ENCODE measurements at places on chromosomes 1 and 21.

GRCh38 chr1:18009478-18009961 is 98.1 kb upstream of the IGSF21 start:
- no peak for DNase-seq

DNA sequence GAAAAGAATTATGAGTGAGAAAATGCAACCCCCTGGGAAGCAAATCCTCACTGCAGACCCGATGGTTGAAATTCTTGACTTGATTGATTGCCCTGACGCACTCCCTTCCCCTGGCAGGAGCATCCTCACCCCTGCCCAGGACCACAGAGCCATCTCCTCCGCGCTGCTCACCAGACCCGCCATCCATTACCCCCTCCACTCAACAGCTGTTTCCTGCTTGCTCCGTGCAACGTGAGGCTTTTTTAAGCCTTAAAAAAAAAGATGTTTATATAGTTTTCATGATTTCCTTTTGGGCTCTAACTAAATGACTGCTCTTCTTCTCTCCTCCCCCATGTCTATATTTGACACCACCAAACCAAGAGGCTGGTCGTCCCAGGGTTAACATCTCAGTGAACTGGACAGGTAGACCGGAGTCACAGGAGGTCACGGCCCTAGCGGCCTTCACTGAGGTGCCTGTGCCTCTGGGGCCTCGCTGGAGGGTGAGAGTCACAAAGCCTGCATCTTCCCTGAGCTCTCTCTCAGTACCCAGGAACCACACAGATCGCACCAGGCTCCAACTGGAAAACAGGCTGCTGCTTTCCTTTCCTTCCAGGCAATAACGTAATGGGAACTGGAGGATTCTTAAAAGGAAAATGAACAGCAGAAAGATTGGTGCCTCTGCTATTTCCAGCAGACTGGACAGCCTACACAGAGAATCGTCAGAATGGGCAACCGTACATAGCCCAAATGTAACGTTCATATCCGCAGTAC is 49.8 kb downstream of the ZBTB18 start:
- DNase-seq = no peak

- no peak for DNase-seq
Observed at GRCh38 chr1:169915150-169915549, 21.5 kb upstream of the SCYL3 start.

GRCh38 chr1:85001742-85002141 is 4.8 kb upstream of the MCOLN2 start:
- DNase-seq = no peak

DNA sequence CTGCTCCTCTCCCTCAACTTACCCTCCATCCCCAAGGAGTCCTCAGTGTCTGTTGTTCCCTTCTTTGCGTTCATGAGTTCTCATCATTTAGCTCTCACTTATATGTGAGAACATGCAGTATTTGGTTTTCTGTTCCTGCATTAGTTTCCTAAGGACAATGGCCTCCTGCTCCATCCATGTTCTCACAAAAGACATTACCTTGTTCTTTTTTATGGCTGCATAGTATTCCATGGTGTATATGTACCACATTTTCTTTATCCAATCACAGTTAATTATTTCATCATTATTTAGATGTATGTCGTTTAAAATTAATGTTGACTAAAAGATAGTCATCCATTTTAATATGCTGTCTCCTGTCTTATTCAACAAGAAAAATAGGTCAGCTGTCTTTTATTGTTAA is 134.1 kb downstream of the CRB1 start:
- DNase-seq = no peak

DNA sequence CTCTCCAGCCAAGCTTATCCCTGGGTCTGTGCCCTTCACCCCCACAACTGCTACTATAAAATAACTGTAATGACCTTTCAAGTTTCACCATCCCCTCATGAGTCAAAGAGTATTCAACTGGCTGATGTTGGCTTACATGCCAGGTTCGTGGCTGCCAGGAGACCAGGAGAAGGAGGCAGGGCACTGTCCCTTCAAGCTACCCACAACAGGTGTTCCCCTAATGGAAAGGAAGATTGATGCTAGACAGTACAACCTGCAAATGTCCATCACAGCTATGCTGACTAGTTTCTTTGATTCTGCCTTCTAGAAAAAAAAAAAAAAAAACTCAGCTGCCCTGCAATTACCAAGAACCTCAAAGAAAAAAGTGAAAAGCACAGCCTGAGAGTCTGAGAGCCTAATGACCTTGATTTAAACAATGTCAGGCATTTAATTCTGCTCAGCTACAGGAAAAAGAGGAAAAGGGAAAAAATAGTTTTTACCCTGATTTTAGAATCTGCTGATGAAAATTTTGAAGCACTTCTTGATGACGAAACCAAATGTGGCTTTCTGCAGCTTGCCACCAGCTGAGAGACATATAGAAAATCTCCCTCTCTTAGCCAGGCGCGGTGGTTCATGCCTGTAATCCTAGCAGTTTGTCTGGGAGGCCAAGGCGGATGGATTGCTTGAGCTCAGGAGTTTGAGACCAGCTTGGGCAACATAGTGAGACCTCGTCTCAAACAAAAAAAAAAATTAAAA is 82.7 kb upstream of the ROR1 start:
- no peak for DNase-seq

- no peak for DNase-seq
Observed at GRCh38 chr1:228370439-228370940, 36.1 kb downstream of the TRIM11 start.

DNA sequence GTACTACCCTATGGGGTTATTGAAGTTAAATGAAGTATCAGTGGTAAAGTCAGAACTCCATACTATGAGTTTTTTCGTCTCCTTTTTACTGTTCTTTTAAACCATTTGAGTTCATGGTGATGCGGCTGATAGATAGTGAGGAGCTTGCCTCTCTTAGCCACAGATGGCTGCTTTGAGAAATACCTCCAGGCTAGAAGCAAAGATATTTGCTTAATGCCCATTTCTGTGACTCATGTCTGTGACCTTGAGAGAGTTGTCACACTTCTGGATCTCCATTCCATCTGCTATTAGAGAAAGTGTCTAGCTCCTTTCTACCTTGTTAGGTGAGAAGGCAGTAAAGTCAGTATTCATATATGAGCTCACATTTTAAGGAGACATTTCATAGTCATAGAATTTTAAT is 89.5 kb upstream of the PLXNA2 start:
- no peak for DNase-seq

DNA sequence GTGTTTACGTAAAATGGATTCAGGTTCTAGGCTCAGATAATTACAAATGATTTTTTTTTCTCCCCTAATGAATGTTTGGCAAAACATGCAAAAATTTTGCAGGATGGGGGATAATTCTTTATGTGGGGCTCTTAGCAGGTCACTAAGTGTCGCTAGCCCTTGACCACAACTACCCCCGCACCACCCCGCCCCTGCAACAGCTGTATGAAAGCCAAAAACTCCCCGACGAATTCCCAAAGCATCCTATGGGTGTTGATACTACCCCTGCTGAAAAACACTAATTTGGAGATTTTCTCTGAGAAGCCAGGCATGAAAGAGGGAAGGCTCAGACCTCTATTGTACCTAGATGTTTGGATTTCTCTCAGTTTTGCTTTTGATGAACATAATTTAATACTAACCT is 243.0 kb downstream of the TRABD2B start:
- DNase-seq = no peak

DNA sequence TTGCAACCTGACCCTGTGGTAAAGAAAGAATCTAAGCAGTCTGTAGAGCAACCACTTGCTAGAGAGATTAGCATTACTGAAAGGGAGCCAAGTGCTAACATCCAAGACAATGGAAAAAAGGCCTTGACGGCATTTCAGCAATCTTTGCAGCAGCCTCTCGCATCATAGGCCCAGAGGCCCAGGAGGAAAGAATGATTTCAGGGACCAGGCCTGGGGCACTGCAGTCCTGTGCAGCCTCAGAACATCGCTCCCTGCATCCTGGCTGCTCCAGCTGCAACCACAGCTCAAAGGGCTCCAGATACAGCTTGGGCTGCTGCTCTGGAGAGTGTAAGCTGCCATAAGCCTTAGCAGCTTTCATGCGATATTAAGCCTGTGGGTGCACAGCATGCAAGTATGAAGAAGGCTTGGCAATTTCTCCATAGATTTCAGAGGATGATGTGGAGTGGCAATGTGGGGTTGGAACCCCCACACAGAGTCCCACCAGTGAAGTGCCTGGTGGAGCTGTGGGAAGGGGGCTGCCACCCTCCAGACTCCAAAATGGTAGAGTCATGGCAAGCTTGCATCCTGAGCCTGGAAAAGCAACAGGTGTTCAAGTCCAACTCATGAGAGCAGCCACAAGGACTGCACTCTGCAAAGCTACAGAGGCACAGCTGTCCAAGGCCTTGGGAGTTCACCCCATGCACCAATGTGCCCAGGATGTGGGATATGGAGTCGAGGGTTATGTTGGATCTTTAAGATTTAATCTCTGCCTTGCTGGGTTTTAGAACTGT is 110.6 kb upstream of the HMGB4 start:
- no peak for DNase-seq

DNA sequence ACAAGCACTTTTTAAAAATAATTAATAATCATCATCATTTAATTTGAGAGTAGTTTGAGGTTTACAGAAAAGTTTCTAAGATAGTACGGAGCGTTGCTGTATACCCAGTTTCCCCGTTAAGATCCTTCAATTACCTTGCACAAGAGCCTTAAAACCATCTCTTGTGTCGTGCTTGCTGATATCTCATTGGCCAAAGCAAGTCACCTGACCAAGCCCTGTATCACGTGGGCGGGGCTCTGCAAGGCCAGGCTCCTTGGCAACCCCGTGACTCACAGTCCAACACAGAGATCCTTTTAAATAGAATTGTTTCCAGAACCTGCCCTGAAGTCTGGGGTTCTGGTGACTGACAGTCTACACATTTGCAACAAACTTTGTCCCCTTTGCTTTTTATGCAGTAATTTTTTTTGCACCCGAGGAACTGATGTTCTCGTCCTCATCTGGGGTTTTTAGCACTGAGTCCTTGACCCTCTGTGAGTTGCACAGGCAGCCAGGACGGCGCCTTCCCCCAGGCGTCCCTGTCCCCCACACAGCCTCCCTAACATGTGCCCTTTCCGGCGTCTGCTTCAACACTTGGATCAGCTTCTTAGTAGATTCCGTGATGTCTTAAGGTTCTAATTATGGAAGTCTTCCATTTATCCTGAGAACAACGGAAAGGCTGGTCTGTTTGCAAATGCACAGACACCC is 183.3 kb upstream of the TMEM51 start:
- peak; percentile 91 for DNase-seq

GRCh38 chr1:151968058-151968457 is 25.6 kb downstream of the S100A10 start:
- DNase-seq = no peak
